KG1 (cell line): ENCODE measurements at places on chromosomes 4 and X.

GRCh38 chrX:42627891-42628290 is 150.1 kb downstream of the PPP1R2C start:
- no peak for DNase-seq

DNA sequence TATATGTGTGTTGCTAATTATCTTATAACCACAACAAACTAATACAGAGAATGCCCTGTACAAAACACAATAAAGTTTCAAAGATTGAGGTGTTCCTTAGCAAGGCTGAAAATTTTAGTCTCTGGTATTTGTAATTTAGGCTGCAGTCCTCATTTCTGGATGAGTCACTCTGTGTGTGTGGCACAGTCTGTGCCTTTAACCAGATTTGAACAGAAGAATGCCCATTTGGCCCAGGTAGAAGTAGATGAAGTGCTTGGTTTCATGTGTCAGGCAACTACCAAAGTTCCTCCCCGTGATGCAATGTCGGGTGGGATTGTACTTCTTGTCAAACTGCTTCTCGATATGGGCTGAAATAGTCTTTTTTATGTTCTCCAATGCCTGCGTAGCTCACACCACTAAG is 91.6 kb upstream of the H2AZ1 start:
- no peak for DNase-seq

DNA sequence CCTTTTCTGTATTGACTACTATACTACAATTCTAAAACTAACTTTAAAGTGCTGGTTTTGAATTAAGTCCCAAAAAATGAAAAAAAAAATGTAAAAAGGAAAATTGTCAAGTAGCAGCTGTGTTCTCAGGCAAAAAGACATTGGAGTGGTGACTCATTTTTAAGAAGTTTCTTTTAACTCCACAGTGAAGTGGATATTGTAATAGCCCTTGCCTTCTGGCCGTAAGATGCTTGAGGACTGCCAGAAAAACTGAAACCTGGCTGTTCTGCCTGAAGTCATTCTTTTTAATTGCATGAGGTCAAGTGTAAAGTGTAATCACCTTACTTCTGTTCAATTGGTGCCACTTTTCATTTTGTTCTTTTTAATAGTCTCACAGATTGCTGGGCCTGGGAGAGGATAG is 28.9 kb downstream of the SPANXD start:
- DNase-seq, result no peak

DNA sequence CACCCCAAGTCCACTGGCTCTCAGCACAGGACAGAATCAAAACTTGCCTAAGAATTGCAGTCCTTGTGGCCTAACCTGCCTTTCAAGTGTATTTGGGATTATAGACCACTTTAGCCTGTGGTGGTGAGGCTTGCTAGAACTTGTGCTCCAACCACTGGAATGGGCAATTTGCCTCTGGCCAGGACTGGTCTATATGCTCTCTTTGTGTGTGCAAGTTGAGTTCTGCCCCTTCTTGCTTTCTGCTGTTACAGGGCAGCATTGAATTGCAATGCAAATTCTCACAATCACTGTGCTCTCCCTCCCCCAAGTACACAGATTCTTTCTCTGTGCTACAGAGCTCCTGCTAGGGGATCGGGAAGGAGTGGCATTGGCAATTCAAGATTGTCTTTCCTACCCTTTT is 233.6 kb upstream of the DIPK2B start:
- no peak for DNase-seq

DNA sequence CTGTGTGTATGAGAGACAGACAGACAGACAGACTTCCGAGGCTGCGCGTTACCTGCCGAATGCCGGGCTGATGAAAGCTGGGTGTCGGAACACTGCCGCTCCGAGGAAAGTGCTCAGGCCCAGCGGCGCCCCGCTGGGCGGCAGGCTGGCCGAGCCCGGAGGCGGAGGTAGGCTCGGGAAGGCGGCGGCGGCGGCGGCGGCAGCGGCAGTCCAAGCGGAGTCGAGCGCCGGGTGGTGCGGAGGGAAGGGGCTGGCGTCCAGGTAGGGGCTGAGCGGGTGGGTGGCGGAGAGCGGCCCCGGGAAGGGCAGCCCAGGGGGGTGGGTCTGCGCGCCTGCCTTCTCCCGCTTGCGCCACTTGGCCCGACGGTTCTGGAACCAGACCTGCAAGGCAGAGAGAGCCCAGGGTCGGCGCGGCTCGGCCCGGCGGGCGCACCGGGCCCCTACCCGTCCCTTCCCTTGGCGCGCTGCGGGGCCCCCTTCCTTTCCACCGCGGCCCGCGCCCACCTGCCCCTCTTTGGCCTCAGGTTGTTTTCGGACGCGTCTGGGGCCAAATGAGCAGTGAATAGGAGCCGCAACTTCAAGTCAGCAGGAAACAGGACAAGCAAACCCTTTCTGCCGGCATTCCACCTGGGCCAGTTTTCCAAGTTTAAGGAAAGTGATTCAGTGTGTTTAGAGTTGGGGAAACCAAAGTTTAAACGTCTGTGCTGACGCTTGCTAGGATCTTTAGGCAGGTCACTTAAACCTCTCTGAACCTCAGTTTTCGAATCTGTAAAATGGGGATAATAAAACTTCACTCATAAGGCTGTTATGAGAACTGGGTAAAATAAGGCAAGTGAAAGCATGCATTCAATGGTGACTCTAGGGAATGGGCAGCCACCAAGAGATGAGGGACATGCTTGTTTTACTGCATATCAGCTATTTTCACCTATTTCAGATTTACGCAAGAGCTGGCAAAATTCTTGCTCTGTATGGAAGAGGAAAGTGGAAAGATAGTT is 8.4 kb downstream of the ARX start:
- no peak for DNase-seq

GRCh38 chr4:98630737-98631454 is 27.5 kb downstream of the TSPAN5 start:
- DNase-seq, result no peak

DNA sequence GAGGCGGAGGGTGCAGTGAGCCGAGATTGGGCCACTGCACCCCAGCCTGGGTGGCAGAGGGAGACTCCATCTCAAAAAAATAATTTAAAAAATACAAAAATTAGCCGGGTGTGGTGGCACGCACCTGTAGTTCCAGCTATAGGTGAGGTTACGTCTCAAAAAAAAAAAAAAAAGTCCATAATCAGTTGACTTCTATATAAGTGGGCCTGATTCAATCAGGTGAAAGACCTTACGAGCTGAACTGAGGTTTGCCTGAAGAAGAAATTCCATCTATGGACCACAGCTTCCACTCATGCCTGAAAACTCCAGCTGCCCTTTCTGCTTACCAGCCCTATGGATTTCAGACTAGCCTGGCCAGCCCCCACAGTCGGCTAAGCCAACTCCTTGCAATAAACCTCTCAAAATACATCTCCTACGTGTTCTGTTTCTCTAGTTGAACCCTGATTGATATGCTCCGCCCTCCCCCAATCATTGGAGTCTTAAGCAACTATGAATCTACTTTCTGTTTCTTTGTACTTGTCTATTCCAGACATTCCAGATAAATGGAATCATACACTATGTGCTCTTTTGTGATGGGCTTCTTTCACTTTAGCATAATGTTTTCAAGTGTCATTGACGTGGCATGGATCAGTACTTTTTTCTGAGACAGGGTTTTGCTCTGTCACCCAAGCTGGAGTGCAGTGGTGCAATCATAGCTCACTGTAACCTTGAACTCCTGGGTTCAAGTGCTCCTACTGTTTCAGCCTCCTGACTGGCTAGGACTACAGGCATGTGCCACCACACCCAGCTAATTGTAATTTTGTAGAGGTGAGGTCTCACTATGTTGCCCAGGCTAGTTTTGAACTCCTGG is 36.6 kb downstream of the SAT1 start:
- DNase-seq, result no peak

GRCh38 chr4:59608466-59608865 is 1591.7 kb upstream of the ADGRL3 start:
- DNase-seq, result no peak

DNA sequence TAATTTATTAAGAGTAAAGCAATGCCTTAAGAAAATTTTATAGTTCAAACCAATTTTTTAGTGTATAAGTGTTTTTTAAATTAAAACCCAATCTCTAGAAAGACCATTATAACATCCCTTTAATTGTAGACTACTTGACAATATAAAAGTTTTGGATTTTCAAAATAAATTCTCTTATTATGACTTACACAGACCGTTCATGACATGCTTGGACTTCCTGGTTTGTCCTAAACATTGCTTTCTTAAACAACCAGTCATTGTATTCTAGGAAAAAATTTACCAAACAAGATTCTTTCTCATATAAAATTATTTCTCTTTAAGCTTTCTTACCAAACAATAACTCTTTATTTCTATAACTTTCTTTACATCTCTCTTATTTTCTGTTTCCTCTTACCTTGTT is 49.0 kb upstream of the CXorf51A start:
- DNase-seq, result no peak

DNA sequence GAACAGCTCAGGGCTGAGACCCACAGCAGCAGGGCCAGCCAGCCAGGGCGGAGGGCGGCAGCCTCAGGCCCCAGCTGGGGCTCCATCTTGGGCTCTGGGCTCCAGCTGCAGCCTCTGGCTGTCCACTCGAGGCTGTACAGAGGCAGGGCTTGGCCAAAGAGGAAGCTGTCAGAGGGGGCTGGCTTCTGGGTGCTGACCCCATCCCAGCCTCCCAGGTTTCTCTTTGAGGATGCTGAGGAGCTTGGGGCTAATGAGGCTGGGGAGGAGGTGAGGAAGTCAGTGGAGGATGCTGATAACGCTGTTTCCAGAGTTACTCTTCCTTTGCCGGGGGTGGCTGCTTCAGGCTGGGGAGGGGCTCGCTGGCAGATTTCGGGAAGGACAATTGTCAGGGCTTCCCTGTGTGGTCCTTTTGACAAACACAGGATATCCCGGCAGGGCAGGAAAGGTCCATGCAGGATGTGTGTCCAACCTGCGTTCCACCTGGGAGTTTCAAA is at the start of gene DIPK2B:
TSS of gene DIPK2B (minus strand) at position 136 of the 494 bp plus-strand sequence. CDS start at position 86, 50 bp downstream.
- no peak for DNase-seq
